Activated naive CD4-positive, alpha-beta T cell treated with Interleukin-2 at 50 U/mL for 16 hours (primary cell): ENCODE measurements at places on chromosomes 4 and X.

DNA sequence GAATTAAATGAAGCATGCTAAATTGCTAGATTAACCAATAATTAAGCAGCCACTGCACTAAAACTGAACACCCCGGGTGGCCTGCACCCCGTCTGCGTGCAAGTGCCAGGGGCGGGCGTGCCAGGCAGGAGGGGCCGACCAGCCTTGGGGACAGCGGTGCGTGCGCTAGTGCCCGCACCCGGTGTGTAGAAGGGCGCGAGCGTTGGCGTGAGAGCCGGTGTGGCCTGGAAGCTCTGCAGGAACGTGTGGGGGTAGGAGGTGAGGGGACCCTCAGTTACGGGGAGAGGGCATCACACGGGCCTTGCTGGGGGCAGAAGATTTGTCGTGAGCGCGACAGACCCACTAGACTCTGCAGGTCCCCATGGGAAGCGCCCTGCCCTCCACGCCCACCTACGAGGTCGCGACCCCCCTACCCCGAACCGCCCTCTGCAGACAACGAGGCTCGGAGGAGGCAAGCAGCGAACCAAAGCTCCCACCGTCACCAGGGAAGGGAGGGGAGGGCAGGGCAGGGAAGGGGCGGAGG is 105.8 kb downstream of the FAM53A start:
- no peak for DNase-seq

GRCh38 chrX:3271834-3272186 is 74.6 kb downstream of the MXRA5 start:
- DNase-seq = no peak

DNA sequence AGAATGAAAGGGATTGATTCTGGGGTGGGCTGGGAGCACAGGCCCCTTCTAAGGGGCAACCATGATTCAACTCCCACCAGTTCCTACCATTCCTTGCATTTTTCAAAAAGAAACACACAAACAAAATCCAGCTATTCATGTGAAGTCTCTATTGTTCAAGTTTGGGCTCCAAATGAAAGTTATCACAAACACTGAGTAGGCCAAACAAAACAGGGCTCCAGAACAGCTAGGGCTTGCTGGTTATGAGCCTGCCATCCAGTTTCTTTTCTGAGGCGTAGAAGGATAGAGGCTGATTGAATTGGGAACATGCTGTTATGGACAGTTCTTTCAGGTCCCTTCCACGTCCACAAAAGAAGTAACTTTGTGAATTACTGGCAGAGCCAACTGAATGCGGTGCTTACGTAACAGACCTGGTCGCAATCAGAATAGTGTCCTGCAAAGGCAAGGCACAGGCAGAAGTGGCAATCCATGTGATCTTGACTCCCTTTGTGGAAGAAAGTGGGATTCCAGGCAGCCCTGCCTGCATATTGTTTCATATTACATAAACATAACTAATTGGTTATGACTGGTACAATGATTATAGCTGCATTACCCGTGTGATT is 244.5 kb downstream of the SCFD2 start:
- no peak for DNase-seq

DNA sequence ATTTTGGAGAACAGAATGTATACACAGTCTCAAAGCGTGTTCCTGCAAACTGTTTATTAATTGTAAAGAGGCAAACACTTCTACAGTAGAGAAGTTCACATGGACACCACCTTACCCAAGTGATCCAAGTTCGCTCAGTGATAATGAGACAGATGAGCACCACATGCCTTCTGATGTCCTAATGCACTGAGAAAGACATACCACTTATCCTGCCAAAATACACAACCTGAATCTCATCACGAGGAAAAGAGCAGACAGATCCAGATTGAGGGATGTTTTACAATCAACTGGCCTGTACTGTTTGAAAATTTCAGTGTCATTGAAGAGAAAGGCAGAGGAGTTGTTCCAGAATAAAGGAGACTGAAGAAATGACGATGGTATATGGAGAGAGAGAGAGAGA is 12.4 kb downstream of the PPEF1 start:
- no peak for DNase-seq

DNA sequence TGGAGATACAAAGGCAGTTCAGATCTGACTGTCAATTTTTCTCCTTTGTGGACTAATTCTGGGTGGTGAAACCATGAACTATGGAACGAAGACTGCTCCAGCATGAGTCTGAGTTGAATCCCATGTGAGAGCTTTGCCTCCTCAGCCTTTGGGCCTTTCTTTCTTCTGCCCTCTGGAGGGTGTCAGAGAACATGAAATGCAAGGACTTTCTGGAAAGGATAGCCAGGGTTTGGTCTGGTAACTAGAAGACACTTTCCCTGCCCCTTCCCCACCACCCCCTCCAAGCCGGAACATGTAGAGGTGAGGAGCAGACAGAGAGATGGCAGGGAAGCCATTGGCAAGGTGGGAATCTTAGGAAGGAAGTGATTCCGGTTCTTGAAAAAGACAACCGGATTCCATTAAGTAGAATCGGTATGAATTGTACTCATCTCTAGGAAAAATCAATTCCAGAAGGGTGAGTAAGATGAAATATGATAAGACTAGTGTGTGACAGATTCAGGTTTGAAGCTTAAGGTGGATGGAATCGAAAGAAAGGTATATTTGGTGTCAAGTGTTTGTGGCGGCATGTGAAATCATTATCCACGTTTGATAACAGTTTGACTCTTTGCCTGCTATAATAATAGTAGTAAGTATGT is 19.0 kb downstream of the FHL1 start:
- no peak for DNase-seq
